Gastrocnemius medialis (tissue), 4 donors: ENCODE measurements at places on chromosomes 2 and 18. TPM values are rescaled to one million over a fixed set of nuclear protein-coding genes. Genes with fewer than 3 reads are reported as not detected.

GRCh38 chr18:75654851-75655751 lies 227.6 kb upstream of the SMIM21 start:
- no peak overlapping the region for H3K4me3 ChIP-seq
- DNase-seq, result no peak
- H3K27ac ChIP-seq, result no peak overlapping the region
- H3K36me3 ChIP-seq, result no peaks in the 10 kb centered on the region
- no peaks in the 10 kb centered on the region for H3K4me1 ChIP-seq
- H3K27me3 ChIP-seq, result no peaks in the 10 kb centered on the region

DNA sequence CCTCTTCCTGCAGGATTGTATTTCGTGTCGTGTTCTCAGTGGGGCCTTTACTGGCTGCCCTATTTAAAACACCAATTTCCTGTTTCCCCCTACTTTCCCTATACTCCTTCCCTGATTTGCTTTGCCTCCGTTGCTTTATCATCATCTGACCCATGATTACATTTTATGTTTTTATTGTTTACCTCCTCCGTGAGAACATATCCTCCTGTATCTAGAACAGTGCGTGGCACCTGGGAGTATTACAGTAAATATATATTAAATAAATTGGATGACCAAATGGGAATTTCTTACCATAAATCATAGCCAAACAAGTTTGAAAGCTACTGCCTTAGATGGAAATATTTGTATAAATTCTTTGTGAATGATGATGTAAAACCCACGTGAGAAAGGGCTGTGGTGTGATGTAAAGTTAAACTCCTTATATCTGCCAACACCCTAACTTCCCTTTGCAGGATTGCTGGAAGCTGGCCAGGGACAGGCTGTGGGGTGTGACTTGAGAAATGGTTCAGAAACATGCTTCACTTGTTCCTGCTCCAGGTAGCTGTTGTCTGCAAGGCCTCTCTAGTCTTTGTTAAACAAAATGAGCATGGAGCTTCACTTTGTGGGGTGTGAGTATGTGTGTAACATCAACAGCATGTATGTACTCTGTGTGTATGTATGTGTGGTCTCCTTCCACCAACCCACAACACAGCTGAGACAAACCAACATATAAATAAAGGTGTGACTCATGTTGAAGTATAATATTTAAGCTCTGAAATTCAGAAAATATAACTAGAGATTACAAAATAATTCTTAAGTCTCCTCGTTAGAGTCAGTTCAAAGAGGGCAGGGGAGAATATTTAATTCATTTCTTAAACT lies 40.3 kb downstream of the LHCGR start:
- H3K4me1 ChIP-seq, result no peaks in the 10 kb centered on the region
- DNase-seq, result peak; percentile 20
- no peak overlapping the region for H3K27ac ChIP-seq
- H3K36me3 ChIP-seq, result no peaks in the 10 kb centered on the region
- H3K27me3 ChIP-seq, result no peaks in the 10 kb centered on the region
- H3K4me3 ChIP-seq, result no peak overlapping the region

DNA sequence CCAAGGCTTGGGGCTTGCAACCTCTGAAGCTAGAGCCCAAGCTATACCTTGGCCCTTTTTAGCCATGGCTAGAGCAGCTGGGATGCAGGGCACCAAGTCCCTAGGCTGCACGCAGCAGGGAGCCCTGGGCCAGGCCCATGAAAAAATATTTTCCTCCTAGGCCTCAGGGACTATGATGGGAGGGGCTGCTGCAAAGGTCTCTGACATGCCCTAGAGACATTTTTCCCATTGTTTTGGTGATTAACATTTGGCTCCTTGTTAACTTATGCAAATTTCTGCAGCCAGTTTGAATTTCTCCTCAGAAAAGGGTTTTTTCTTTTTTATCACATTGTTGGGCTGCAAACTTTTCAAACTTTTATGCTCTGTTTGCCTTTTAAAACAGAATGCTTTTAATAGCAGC lies 56.9 kb upstream of the LHCGR start:
- H3K4me1 ChIP-seq, result no peaks in the 10 kb centered on the region
- H3K36me3 ChIP-seq, result no peaks in the 10 kb centered on the region
- no peak overlapping the region for H3K4me3 ChIP-seq
- H3K27ac ChIP-seq, result no peak overlapping the region

The AQP4 gene
- total RNA-seq, result 9.9 TPM

The TRIM43 gene
- not detected for total RNA-seq

The BMP10 gene
- not detected for total RNA-seq

- peaks cover 16% of the 10 kb centered on the region for H3K4me1 ChIP-seq
- no peak overlapping the region for H3K4me3 ChIP-seq
- peak overlapping the region; percentile 55 for H3K27ac ChIP-seq
Measured at GRCh38 chr2:63344575-63345284, 243.5 kb downstream of the WDPCP start.

- H3K4me3 ChIP-seq, result no peak overlapping the region
- no peak for DNase-seq
- H3K27me3 ChIP-seq, result no peaks in the 10 kb centered on the region
- H3K27ac ChIP-seq, result no peak overlapping the region
- no peaks in the 10 kb centered on the region for H3K4me1 ChIP-seq
Measured at GRCh38 chr2:135174049-135174809, 122.1 kb downstream of the RAB3GAP1 start.

The EMILIN2 gene
- total RNA-seq, result 10.5 TPM

DNA sequence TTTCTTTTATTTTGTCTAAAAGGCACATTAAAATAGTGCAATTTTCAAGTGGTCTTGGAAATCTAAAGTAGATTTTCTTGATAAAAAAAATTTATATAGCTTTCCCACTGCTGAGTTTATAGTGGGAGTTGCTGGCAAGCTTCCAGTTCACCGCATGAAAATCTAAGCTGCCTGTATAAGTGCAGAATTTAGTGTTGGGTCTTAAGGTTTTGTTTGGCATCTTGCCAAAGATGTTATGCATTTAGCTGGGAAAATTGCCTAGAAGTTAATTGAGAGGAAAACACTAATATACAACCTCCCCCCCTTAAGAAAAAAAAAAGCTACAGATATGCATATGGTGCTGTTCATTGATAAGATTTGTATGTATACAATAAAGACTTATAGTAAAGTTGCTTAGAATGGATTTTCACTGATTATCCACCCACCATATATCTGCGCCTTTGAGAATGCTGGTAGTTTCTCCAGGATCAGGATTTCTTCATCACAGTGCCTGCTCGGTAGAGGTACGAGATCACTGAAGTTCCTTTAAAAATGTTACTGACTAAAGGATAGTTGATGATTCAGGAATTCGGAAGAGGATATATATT lies 803.2 kb upstream of the POU3F3 start:
- H3K36me3 ChIP-seq, result no peaks in the 10 kb centered on the region
- DNase-seq, result no peak
- H3K27me3 ChIP-seq, result no peaks in the 10 kb centered on the region

DNA sequence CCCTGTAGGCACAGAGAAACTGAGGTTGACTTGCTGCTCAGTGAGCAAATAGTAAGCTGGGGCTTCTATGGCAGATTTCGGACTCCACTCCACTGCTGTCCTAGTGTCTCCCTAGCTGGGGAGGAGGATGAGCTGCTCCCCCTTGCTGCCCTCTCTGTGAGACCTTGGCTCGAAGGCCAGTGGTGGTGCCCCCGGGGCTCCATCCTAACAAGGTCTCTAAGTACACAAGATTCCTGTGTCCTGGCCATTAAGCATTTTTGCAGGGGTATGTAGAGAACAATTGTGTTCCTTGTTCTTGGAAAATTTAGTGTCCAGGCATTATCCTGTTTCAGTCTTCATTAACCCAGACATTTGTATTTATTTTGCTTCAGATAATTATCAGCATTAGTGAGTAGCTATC lies 21.3 kb upstream of the BCL2L11 start:
- H3K4me1 ChIP-seq, result peaks cover 3% of the 10 kb centered on the region
- H3K27me3 ChIP-seq, result no peaks in the 10 kb centered on the region
- H3K4me3 ChIP-seq, result no peak overlapping the region
- DNase-seq, result no peak

DNA sequence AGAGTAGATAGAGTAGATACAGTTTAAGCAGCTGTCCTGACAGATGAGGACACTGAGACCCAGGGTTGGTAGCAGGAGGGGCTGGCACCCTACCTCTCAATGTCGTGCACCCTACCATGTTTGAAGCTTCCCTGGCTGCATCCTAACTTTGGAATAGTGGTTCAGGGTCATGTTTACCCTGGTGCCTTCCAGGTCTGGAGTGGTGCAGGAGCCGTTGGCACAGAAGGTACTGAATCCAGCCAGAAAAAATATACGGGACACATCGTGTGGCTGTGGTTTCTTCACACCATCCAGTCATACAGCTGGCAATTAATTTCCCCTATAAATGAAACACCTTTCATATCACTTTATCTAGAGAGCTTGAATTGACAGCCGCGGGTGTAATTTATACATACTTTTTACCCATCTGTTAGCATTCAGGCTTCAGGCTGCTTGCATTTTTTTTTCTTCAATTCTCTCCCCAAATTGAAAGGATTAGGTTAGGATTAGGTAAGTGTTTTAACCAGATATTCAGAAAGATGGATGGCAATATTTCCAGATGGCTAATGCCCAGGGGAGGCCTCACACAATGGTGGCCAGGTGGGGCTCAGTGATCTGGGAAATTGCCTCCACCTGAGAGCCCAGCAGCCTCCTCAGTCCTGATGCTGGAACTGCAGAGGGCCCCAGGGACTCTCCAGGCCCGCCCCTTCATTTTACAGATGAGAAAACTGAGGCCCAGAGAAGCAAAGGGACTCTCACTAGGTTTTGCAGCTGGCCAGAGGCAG lies 127.0 kb downstream of the CELF4 start:
- H3K27ac ChIP-seq, result no peak overlapping the region
- H3K4me1 ChIP-seq, result no peaks in the 10 kb centered on the region
- DNase-seq, result no peak
- H3K4me3 ChIP-seq, result no peak overlapping the region
- no peaks in the 10 kb centered on the region for H3K36me3 ChIP-seq

GRCh38 chr18:12423820-12424219 lies 16.1 kb downstream of the PRELID3A start:
- no peaks in the 10 kb centered on the region for H3K4me1 ChIP-seq
- H3K27me3 ChIP-seq, result peaks cover 6% of the 10 kb centered on the region
- no peak overlapping the region for H3K27ac ChIP-seq
- H3K36me3 ChIP-seq, result no peaks in the 10 kb centered on the region
- DNase-seq, result no peak
- no peak overlapping the region for H3K4me3 ChIP-seq

The CD226 gene
- total RNA-seq, result 0.27 TPM

DNA sequence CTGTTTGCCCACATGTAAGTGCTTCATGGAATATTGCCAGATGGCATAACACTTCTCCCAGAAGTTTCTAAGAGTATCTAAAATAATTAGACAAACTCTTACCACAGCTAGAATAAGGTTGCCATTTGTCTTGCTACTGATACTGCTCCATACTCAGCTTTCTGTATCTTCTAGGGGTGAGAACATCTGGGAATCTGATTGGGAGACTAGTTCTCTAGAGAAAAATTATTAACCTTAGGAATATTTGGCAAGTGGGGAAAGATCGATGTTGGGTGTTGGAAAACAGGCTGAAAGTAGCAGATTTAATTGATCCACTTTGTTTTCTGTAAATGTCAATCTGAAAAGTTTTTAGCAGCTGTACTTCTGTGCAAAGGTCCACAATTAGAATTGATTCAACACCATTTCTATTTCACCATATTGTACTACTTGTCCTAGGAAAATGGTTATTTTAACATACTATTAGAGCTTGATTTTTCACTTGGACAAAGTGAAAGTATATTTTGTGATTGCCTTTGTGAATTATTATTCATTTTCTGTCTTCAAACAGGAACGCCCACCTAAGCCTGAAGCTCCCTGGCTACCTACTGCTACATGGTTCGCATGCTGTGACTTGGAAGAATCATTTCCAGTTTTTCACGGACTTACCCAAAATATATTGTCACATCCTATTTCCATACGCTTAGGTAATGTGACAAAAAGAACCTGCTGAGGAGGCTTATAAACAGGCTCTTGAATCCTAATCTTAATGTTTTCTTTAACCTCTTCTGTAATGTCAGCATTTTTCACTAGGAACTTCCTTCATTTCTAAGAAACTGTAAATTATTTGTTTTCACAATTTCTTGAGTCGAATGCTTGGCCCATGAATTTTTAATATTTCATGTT lies 147.7 kb downstream of the TRABD2A start:
- DNase-seq, result no peak
- no peaks in the 10 kb centered on the region for H3K36me3 ChIP-seq
- H3K4me1 ChIP-seq, result no peaks in the 10 kb centered on the region
- H3K27ac ChIP-seq, result no peak overlapping the region
- no peaks in the 10 kb centered on the region for H3K27me3 ChIP-seq

DNA sequence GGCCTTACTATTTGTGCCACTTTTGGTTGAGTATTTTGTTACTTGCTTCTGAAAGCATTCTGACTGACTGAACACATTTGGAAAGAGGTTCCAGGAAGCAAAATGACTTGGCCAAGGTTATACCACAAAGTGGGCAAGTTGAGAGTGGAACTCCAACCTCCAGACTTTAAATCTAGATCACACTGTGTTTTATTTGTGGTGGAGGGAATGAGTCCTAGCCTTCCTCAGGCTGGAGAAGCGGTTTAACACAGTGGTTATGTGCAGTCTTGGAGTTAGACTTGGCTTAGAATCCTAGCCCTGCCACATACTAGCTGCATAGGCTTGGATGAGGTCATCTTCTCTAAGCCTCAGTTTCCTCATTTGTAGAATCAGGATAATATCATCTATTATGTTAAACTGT lies 33.4 kb downstream of the PLEKHM3 start:
- H3K27ac ChIP-seq, result no peak overlapping the region
- peaks cover 18% of the 10 kb centered on the region for H3K4me1 ChIP-seq
- no peak for DNase-seq
- H3K27me3 ChIP-seq, result no peaks in the 10 kb centered on the region

- H3K4me1 ChIP-seq, result peaks cover 14% of the 10 kb centered on the region
- H3K36me3 ChIP-seq, result no peaks in the 10 kb centered on the region
- H3K27me3 ChIP-seq, result no peaks in the 10 kb centered on the region
- no peak for DNase-seq
- no peak overlapping the region for H3K27ac ChIP-seq
Measured at GRCh38 chr2:177758591-177759371, 313.8 kb downstream of the PDE11A start.

The DOCK10 gene
- 1.4 TPM for total RNA-seq

DNA sequence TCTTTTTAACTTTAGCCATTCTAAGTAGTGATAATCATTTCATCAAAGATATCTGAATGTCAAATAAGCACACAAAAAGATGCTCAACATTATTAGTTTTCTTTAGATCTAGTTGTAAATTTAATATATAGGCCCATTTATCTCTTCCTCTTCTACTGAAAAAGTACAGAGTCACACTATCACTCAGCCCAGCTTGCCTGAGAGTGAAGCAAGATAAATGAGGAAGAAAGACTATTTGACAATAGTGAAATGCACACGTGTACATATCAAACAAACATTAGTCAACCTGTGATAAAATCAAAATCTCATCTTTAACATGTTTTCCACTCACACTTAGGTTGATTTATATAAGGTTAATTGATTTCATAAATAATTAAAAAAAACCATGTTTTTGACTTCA lies 83.5 kb upstream of the CCDC195 start:
- H3K36me3 ChIP-seq, result no peaks in the 10 kb centered on the region
- H3K4me1 ChIP-seq, result no peaks in the 10 kb centered on the region
- no peak overlapping the region for H3K4me3 ChIP-seq
- H3K27me3 ChIP-seq, result no peaks in the 10 kb centered on the region

GRCh38 chr18:48929941-48930713 lies 20.6 kb downstream of the SMAD7 start:
- no peak overlapping the region for H3K4me3 ChIP-seq
- H3K27me3 ChIP-seq, result no peaks in the 10 kb centered on the region
- no peaks in the 10 kb centered on the region for H3K36me3 ChIP-seq

- H3K36me3 ChIP-seq, result no peaks in the 10 kb centered on the region
- H3K27ac ChIP-seq, result no peak overlapping the region
- no peak for DNase-seq
Measured at GRCh38 chr2:157245846-157246764, 11.4 kb upstream of the GALNT5 start.

GRCh38 chr2:8229546-8229986 lies 452.3 kb upstream of the ID2 start:
- peak; percentile 43 for DNase-seq
- H3K4me3 ChIP-seq, result no peak overlapping the region
- H3K4me1 ChIP-seq, result no peaks in the 10 kb centered on the region
- H3K36me3 ChIP-seq, result no peaks in the 10 kb centered on the region

The ANKRD36B gene
- total RNA-seq, result 3.9 TPM
